NCI-H2081 treated with DMSO at 0.1 percent for 48 hours (cell line): ENCODE measurements at places on chromosomes 12 and 14.

- no peak for DNase-seq
Observed at GRCh38 chr12:92034858-92035401, 110.7 kb downstream of the BTG1 start.

DNA sequence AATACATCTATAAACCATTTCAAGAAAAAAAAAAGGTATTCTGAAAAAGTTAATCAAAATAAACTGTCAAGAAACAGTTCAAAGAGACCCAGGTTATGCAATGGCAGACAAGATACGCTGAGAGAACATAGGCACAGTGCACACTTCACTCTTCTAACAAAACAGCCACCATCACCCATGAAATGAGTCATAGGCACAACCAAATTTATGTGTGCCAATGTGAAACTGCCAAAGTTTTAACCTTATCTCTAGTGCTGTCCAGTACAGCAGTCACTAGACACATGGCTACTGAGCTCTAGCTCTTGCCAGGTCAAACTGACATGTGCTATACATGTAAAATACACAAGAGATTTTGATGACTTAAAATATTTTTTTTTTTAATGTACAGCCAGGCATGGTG, 1.4 kb downstream of the CEP128 start:
- DNase-seq: no peak

- no peak for DNase-seq
Observed at GRCh38 chr12:13559318-13559978, 362.9 kb downstream of the EMP1 start.

DNA sequence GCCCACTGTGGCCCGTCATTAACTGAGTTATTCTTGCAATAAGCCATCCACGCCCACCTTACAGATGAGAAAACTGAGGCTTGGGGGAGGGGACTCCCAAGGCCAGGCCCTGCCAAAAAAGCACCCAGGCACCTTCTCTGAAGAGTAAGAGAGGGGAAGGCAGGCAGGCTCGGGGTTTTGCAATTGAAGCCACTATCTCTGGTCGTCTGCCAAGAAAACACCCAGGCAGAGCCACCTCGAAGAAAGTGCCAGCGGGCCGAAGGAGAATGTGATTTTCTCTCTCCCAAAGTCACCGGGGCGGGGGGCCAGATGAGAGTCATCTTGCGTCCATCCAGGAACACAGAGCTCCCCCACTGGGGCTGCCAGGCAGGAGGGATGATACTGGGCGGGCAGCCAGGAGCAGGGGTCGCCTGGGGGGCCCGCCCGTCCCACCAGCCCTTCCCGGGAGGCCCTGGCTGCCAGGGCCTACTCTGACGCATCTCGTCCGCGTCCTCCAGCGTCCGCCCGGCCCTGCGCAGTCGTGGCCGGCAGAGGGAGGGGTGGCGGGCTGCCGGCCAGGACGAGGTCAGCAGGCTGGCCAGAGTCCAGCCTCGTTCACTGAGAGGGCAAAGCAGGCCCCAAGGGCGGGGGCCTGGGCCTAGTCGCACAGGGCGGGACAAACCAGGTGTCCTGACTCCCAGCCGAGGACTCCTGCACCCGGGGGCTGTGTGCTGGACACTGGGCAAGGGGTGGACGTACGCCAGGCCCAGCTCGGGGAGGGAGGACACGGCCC, 74.3 kb downstream of the RFLNA start:
- DNase-seq: no peak

DNA sequence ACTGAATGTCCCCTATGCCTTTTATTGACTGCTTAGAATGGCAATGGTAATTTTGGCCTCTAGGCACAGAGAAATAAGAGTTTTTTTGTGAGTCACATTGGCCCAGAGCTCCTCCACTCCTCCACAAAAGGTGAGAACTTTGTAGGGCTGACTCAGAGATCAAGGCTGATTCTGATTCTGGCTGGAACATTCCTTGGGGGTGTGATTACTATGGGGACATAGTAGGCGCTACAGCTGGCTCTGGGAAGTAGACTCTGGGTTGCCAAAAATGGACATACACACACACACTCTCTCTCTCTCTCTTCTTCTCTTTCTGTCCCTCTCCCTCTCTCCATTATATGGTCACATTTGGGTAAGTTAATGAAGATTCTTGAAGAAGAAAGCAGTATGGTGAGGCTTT, 174.6 kb upstream of the DDHD1 start:
- DNase-seq: no peak

DNA sequence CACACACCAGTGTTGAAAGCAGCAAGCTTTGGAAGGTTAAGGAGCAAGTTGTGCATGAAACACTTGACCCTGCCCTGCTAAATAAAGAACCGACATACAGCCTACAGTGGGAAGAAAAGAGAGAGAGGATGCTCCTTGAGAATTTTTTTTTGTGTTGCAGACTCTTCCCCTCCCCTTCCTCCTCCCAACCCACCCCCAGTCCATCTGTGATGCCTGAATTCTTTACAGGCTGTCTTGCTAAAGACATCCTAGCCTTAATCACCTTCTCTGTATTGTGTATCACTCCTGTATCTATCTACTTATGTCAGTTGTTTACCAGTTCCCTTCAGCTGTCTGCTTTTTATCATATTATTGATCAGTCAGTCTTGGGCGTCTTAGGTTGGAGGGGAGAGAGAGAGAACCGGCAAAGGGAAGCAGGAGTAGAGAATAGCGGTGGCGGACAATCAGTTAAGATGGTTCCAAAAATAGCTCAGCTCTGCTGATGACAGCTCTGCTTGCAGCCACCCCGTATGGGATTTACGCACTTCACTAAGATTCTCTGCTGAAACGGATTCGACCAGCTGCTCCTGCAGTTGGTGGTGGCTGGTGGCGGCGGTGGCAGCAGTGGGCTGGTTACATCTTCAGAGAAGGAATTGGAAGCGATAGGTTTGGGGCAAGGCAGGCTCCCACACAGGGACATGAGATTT, 664.7 kb downstream of the NRXN3 start:
- DNase-seq: no peak

GRCh38 chr12:6204533-6205143, 4.4 kb downstream of the CD9 start:
- DNase-seq: no peak

DNA sequence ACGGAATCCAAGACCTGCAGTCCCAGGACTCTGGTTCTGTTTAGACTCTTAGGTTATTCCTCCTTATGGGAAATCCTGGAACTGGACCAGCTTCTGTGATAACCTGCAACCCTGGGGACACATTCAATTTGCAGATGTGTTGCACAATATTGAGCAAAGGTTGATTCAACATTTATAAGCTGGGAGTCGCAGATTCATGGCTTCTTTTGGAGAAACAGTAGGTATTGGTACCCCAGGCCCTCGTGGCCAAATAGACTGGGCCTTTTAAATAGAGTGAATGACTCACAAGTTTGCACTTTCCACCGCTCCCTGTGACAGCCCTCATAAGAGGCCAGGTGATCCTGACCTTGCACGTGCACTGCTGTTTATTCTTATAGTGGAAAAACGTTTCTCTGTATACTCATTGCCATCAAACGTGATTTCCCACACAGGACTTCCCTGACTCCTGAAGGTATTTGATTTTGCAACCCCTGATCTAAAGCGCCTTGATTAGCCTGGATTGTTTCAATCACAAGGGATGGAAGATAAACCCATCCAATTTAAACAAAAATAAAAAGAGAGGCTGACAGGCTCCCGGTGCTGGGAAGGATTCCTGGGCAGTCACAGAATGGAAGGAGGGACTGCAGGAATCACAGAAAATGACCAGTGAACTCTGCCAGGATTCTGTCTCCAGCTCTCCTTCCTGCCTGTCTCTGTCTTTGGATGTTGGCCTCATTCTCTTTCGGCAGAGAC, 98.0 kb downstream of the VCPKMT start:
- no peak for DNase-seq

GRCh38 chr14:27995691-27996090, 770.9 kb upstream of the FOXG1 start:
- peak; percentile 91 for DNase-seq

DNA sequence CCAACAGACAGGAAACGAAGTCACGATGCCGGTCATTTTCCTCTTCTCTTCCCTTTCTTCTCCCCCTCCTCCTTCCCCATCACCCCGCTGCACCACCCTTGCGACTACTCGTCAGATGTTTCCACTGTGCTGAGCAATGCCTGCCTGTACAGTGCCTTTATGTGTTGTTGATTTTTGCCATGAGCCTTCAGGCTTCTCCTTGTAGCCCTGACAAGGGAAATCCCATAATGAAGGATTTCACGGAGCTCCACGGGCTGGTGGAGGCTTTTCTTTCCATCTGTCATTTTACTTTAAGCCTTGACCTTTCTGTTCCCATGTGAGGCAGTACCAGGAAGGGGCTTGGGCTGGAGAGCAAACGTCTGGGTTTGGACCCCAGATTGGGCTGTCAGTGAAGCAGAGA, 28.7 kb upstream of the CCND2 start:
- DNase-seq: no peak

- no peak for DNase-seq
Observed at GRCh38 chr12:124338448-124338847, 43.6 kb downstream of the RFLNA start.

DNA sequence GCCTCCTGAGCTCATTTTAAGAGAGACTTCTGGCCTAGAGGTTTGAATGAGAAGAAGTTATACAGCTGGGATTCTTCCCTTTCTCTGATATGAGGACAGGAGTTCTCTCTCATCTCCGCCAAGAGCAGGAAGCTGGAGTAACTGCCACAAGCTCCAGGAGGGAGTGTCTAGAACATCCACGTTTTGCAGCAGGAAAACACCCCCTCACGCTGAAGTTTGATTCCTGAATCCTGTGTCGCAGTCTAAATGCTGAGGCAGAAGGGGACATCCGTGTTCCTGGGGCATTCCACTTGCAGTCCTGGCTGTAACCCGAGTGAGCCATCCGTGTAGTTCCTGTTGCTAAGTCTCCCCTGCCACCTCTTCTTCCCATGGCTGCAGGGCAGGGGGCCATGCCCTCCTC, 38.3 kb downstream of the NTF3 start:
- DNase-seq: no peak

GRCh38 chr14:77151918-77152588, 10.5 kb upstream of the ZDHHC22 start:
- peak; percentile 17 for DNase-seq

GRCh38 chr14:34615507-34615906, 14.4 kb downstream of the SNX6 start:
- no peak for DNase-seq

GRCh38 chr12:101527682-101528081, 52.5 kb downstream of the SPIC start:
- no peak for DNase-seq

DNA sequence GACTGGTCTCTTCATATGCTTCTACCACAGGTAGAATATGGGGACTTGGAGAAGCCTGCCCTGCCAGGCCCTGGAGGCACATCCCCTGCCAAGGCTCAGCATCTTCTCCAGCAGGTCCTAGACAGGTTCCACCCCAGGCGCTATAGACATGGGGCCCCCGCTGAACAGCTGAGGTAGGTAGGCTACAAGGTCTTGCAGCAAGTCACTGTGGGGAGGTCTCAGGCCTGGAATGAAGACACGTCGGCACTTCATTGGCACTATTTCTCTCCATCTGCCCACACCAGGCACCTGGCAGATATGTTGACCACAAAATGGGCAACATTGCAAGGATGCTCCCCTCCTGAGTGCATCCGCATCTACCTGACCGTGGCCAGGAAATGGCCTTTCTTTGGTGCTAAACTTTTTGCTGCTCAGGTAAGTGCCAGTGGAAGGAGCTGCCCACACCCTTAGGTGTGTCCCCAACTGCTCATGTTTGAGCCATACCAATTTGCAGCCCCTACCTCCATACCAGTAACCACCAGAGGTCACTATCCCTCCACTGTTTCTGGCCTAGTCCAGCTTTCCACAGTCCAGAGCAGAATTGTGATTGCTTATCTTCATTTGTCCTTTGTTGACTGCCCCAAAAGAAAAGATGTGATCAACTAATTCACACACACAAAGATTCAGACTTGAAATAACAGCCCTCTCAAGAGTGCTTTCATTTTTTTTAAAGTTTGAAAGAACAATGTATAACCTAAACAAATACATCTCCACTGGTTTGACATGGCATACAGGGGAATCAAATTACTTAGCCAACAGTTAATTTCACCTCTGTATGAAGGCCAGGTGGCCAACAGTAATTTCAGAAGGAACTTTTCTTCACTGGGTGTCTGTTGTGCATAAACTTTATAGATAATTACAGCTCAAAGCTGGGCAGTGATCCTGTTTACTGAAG, 16.1 kb downstream of the PIGH start:
- no peak for DNase-seq

DNA sequence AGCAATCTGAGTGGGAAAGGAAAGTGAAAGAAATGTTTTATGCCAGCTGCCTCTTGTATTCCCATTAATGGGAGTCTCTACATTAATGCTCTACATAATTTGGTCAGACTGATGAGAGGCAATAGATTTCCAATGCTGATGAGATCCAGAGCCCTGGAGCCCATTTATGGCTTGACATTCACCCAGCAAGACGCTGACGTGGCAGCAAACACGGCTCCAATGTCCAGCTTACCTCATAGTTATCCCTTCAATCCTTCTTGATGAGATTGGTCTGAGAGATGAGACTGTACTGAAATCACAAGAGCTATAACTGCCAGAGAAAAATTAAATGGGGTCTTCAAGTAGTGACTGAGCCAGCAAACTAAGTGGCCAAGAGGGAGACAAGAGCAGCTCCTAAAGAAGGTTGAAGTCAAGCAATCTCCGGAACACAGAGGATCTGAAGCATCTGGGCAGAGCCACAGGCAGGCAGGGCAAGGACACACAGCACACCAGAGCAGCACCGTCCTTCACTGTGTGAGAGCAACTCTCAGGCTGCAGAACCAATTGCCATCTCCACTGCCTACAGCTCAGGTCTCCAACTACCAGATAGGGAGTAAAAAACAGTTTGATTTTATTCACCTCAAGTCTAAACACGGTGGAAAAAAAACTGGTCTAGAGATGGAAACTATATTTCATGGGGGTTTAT, 7.3 kb upstream of the MYO1A start:
- DNase-seq: no peak

DNA sequence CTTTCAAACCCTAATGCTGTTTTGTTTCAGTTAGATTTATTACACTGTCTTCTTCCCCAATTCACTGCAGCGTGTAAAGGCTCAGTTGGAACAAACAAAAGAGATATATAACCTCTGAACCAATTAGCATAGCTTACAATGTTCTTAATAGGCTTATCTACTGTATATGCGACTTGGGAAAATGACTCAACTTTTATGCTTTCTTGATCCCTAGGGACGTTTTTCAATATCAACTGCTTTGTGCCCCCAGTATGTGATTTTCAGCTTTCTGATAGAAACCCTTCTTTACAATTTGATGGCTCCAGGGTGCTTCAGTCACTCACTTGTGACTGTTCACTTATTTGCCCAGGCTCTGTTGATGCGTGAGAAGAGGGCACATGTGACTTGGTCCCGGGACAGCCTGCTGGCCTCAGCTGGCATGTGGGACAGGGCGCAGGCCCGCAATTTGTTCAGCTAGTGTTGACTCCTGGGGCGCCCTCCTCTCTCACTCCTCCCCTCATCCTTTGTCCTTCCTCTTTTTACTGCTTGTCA, 107.1 kb downstream of the TMTC2 start:
- DNase-seq: no peak

- no peak for DNase-seq
Observed at GRCh38 chr14:104697892-104698583, 8.6 kb downstream of the INF2 start.
